ENCODE measurements at places on chromosomes 2 and 18.

- no peak for DNase-seq
Measured at GRCh38 chr18:13374468-13375301, 156.1 kb downstream of the LDLRAD4 start.

GRCh38 chr2:46983065-46983801 is 67.6 kb upstream of the MCFD2 start:
- no peak for DNase-seq

DNA sequence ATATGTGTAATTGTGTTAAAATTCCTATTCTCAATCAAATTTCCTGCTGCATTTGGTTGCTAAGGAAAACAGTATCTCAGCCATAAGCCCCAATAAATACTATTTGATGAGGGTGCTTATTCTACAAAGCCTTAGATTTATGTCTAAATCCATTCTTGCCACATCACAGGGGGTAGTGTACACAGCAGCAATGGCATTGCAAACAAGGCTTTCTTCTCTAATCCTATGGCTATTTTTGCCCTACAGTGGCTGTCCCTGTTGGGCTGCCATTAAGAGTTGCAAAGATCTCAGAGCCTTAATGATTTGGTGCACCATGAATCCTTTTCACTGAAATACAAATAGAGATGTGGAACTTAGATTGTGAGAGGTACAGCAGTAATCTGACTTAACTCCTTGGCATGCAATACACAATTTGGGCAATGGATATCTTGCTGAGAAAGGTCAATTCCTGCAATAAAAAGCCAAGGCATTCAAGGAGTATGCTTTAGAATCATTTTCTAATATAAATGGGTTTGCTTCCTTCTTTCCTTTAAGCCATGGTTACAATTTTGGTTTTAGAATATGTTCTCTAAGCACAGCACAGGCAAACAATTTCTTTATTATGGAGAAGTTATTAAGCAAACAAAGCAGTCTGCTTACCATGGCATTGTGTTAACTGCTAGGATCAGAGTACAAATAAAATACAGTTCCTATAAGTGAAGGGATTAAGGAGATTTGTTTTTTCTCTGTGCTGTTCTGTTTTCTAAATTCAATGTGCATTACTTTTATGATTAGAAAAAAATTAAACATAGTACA is 69.8 kb upstream of the CD302 start:
- DNase-seq, result no peak

GRCh38 chr2:170815746-170816503 is 762 bp upstream of the GAD1 start:
- DNase-seq, result no peak

DNA sequence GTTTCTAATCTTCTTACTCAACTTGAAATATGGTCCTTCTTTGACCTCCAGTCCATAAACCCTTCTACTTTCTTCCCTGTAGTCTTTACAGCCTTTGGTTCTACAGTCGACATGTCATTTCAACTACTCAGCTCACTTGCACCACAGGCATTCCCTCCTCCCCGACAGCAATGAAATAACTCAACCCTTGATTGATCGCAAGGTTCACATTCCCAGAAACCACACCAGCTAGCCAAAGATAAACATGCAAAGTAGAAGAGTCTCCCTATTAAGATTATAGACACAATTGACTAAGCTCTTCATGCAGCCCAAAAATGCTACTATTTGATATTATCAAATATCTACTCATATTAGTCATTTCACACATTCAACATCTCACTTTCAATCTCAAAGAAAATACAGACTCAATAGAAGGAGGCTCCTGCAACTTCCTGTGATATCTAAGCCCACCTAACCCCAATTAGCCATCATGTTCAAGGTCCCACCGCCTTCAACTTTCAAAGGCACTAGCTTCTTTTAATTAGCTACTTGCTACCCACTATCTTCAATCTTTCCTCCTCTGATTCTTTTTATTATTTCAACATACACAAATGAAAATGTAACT is 50.8 kb downstream of the RTTN start:
- no peak for DNase-seq

GRCh38 chr2:239345251-239345650 is 55.6 kb downstream of the HDAC4 start:
- no peak for DNase-seq

- no peak for DNase-seq
Measured at GRCh38 chr2:170917957-170918356, 11.1 kb upstream of the GORASP2 start.

GRCh38 chr2:53630026-53630606 is 137.5 kb upstream of the CHAC2 start:
- DNase-seq, result no peak

DNA sequence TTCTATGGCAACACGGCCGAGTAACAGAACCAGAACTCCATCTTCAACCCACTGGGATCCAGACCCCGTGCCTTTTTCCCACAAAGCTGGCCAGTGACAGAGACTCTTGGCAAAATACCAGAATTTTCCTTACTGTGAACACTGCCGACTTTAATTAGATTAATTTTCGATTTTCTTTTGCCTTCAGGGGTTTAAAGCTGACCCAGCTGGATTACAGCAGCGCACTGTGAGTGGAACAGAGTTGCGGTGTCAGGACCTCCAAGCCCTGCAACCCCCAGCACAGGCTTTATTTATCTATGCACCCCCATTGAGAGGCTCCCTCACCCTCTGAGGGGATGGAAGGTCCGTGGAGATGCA is 36.4 kb downstream of the CTIF start:
- DNase-seq, result no peak

- DNase-seq, result no peak
Measured at GRCh38 chr2:105788670-105789290, 44.1 kb downstream of the NCK2 start.

- DNase-seq, result no peak
Measured at GRCh38 chr18:25517881-25518715, 166.1 kb upstream of the ZNF521 start.

DNA sequence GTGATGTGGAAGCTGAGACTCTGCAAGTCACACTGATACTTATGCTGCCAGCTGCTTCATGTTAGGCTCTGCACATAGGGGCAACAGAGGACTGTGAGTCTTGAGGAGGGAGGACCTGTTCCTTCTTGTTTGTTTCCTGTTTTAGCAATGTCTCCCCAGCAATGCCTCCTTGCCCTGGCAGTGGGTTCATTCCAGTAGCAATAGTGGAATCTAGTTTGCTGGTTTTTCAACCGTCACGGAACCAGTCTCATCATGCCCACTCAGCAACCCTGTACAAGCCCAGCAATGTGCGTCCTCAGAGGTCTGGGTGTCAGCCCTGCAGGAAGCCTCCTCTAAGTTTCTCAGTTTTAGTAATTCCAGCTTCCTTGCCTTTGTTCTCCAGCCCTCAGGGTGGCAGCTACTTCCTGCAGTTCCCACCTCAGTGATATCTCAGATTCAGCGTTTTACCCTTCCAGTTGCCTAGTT is 20.5 kb upstream of the ITGB6 start:
- DNase-seq, result no peak

- DNase-seq, result no peak
Measured at GRCh38 chr2:12032975-12033374, 286.5 kb downstream of the LPIN1 start.

DNA sequence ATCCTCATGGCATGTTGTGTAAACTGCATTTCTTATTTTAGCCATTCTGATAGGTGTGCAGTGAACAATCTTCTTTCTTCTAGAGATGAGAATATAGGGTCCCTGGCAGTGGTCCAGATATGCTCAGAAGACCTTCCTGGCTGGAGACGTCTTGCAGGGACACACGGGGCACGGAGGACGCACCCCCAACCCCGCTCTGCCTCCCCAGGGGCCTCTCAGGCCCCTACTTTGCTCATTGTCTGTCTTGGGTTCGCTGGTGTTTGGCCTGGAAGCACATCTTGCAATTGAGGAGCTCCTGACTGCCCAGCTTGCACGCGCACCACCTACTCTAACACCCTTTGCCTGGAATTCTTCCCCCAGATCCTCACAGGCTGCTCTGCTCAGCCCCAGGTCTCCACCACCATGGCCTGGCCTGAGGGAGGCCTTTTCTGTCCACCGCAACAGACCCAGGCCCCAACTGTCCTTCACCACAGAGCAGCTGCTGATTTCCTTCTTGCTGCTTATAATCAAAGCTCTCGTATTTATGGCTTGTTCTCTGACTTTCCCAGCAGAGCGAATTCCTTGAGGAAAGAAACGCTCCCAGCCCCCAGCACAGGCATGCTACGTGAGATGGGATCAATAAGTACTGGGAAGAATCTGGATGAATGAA is 295.9 kb upstream of the HDAC4 start:
- DNase-seq, result peak; percentile 53

DNA sequence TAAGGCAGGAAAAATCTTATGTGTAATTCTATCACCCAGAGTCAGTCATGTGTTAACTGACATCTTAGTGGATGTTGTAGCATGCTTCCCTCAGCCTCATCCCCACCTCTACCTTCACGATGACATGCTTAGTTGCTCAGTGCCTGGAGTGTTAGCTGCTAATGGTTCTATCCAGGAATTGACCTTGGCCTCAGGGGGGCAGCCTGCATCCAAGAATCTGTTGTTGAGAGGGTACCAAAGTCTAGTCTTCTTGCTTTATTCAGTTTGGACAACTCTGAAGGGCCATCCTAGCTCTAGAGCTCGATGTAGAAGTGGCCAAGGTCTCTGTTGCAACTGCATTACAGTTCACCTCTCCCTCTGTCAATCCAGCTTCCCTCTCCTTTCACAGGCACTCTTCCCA is 61.2 kb downstream of the ACYP2 start:
- DNase-seq, result no peak

DNA sequence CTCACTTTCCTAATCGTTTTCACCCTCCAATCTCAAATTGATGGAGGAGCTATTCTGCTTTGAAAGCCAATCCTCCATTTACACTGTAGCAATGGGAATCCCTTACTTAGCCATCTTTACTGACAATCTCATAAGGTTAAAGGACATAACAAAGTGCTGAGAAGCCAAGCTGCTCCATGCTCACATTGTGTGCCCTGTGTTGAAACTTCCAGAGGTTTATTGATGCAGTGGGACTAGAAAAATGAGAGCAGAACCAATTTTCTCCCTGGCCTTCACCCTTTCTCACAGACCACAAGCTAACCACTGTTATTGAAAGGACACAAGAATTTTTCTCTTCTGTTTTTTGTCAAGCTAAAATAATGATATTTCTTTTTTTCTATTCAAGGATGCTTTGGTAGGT is 63.8 kb downstream of the CSRNP3 start:
- no peak for DNase-seq

GRCh38 chr2:197297772-197298318 is 12.7 kb downstream of the ANKRD44 start:
- DNase-seq, result no peak

- no peak for DNase-seq
Measured at GRCh38 chr18:31056296-31056695, 13.8 kb upstream of the DSC3 start.

- no peak for DNase-seq
Measured at GRCh38 chr2:203960811-203961210, 24.2 kb downstream of the ICOS start.

- no peak for DNase-seq
Measured at GRCh38 chr2:18149660-18150246, 271.3 kb downstream of the KCNS3 start.

GRCh38 chr2:60092781-60093180 is 460.7 kb downstream of the BCL11A start:
- no peak for DNase-seq

DNA sequence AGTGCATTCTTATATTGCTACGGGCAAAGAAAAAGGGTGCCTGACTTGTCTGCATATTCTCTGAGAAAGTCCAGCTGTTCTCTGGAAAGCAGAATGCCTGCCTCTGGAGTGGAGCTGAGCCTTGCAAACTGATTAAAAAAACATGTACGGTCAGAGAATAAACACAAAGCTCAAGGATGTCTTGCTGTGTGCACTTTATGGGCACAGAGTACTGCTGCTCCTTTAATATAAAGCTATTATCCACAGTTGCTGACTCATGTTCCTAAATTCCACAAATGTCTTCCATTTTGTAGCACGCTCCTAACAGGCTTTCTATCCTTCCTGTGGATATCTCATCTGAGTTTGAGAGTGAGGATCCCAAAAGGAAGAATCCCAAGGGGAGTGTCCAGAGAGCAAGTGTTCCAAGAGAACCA is 229.0 kb downstream of the MREG start:
- no peak for DNase-seq

DNA sequence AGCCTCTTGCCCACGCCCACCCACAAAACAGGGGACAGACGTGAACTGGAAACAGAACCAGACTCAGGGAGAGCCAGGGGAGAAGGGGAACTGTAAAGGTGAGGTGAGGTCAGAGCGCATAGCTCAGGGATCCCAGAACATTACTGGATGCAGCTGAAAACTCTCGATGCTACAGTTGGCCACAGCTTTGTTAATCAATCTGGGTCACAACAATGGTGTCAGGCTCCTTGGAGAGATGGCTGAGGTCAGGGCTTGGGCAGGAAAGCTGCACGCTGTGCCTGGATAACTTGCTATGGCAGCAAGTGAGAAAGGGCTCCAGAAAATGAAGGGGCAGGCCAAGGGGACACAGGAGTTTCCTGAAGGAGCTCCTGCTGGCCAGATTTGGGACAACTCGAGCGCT is 263.3 kb downstream of the TFCP2L1 start:
- DNase-seq, result no peak

GRCh38 chr18:62249478-62250097 is 62.5 kb downstream of the RELCH start:
- DNase-seq, result no peak

DNA sequence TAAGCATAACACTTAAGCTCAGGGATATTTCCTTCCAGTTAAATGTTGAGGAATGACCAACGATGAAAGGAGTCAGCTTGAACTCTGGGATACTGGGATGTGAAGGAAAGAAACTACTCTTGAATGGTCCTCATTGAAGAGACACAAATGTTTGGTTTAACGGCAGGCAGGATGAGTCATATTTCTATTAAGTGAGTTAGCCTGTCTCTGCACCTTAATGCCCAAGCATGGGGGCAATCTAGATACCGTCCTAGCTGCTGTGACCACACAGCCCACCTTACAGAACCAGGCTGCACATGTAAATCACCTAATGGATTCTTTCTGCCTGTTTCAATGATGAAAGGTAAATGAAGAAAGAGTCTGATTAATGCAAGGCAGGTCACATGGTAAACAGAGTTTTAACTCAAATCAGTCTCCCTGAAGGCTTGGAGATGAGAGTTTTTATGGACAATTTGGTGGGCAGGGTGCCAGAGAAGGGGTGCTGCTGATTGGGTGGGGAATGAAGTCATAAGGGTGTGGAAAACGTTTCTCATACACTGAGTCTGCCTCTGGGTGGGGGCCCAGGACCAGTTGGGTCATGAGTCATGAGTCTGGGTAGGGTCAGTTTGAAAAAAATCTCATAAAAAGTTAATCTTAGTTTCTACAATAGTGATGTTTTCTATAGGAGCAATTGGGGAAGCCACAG is 144.6 kb upstream of the MMADHC start:
- no peak for DNase-seq

DNA sequence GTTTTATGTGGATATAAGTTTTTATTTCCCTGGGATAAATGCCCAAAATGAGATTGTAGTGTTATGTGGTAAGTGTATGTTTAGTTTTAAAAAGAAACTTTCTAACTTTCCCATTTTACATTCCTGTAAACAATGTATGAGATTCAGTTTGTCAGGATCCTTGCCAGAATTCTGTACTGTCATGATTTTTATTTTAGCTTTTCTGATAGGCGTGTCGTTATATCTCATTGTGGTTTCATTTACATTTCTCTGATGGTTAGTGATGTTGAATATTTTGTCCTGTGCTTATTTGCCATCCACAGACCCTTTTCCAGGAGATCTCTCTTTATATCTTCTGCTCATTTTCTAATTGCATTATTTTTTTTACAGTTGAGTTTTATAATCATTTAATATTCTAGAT is 245.6 kb upstream of the CDH2 start:
- no peak for DNase-seq

GRCh38 chr2:138829326-138829919 is 49.2 kb upstream of the NXPH2 start:
- DNase-seq, result no peak

GRCh38 chr2:163641986-163642385 is 93.8 kb downstream of the FIGN start:
- DNase-seq, result no peak
